Motor neuron (in vitro differentiated cells): ENCODE measurements at places on chromosomes 3 and 15.

- no peak for ATAC-seq
Measured at GRCh38 chr3:40719660-40720287, 195.0 kb downstream of the ZNF621 start.

DNA sequence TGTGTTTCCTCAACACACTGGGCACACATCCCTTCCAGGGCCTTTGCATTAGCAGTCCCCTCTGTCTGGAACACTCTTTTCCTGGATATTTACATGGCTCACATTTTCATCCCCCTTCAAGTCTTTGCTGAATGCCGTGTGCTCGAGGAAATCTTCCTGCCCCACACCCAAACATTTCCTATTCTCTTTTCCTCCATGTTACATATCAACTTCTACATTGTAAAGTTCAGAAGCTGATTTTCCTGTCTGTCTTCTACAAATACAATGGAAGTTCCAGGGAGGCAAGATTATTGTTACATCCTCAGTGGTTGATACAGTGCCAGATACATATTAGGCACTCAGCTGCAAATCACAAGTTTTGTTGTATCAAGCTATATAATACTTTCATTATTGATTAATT, 4.1 kb downstream of the ACAD11 start:
- no peak for ATAC-seq

DNA sequence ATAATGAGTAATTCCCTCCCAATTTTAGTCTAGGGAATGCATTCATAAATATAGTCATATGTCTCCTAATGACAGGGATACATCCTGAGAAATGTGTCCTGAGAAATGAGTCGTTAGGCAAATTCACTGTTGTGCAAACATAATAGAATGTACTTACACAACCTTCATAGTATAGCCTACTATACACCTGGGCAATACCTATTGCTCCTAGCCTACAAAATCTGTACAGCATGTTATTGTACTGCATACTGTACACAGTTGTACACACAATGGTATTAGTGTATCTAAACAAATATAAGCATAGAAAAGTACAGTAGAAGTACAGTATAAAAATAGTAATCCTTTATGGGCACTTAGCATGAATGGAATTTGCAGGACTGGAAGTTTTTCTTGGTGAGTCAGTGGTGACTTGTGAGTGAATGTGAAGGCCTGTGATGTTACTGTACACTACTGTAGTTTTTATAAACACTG, 6.6 kb downstream of the DTWD1 start:
- peak; percentile 89 for ATAC-seq

GRCh38 chr3:194871864-194872668, 186.4 kb downstream of the FAM43A start:
- ATAC-seq: peak; percentile 4

- ATAC-seq: no peak
Measured at GRCh38 chr3:97684490-97684889, 80.1 kb upstream of the ARL6 start.

- ATAC-seq: no peak
Measured at GRCh38 chr3:162390891-162391290, 894.3 kb downstream of the OTOL1 start.

GRCh38 chr3:30557746-30558303, 48.6 kb upstream of the TGFBR2 start:
- no peak for ATAC-seq

GRCh38 chr3:148800414-148800813, 27.2 kb upstream of the CPB1 start:
- ATAC-seq: no peak

DNA sequence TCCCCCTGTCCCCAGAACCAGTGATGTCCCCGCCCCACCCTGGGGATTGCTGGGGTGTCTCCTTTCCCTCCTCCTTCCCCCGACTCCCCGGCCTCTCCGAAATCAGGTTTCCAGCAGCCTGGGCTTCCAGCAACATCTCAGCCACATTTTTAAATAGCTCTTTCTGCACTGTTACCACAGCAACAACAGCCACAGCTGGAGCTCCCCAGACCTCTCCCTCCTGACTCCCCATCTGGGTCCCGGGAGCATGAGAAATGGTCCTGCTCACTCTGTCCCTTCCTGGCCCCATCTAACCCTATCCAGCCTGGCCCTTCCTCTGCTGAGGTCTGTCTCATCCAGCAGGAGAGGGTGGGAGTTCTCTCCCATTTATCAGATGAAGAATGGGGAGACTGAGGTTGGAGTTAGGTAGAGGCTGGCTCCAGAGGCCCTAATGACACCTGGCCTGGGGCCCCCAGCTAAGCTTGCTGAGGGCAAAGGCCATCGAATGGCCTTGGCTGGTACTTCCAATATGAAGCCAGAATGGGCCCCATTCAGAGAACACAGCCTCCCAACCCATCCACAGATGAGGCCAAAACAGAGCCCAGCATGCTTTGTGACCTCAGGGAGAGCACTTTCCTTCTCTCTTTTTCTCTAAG, 1.5 kb downstream of the CAMK1 start:
- ATAC-seq: no peak

DNA sequence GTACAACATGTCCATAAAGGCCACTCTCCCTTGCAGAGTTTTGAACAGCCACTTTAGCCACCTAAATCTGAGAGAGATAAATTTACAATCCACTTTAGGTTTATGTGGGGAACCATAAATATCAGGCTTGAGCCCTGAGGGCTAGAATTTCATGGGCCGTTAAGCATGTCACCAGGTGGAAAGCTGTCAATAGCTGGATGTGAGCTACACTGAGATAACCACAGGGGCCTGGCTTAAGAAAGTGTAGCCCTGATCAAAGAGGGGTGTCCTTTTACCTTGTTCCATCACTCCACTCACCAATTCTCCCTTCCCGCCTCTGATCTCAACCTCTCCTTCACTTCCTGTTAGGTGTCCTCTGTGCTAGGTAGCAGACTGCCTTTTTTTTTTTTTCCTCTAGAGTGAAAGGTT, 172.8 kb upstream of the ICE2 start:
- peak; percentile 18 for ATAC-seq

DNA sequence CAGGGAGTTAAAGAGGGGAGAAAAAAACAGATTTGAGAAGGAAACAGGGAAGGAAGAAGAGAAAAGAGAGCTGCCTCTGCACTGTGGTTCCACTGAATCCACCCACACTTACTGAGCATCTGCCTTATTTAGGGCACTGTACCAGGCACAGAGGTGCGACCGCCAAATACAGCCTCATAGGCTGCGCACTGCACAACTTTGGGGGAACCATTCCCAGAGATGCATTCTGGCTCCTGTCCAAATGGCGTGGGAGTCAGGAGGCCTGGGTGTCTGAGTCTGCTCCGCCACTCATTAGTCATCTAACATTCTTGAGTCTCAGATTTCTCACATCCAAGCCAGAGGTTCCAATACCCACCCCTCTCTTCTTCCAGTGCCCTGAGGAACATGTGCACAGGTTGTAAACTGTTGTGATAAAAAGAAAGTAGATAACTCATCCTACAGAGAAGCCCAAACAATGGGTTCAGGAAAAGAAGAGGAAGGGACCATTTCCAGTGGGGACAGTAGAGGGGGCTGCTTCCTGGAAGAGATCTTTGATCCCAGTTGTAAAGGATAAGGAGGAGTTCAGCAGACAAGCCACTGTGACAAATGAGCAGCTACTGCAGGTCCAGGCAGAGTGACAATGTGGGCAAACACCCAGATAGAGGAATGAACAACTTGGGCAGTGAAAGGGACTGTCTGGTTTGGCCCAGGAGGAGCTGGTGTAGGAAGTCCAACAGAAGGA, 254.6 kb downstream of the UACA start:
- ATAC-seq: peak; percentile 12

- ATAC-seq: no peak
Measured at GRCh38 chr3:196967412-196968232, 1.0 kb downstream of the PIGZ start.

DNA sequence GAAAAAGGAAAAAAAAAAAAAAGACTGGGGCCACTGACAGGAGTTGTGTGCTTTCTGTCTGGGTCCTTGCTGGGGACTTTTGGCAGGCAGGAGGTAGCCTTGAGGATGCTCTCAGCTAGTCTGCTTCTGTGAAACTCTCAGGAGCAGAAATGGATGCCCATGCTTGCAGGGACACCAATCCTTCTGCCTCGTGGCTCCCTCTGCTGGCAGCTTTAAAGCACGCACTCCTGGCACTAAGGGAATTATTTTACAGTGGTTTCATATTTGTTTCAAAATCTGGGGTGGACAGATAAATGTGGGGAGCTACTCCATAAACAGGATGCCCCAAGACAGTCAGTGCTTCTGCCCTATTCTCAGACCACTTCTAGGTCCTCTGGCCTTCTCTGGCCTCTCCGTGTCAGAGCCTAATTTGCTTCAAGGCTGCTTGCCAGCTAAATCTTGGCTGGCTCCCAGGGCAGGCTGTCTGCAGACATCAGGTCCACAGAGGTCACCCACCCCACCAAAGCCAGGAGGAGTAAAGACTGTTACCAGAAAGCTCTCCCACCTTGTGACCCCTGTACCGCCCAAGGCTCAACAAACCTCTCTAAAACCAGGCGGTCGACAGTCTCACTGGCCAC, 17.1 kb downstream of the TRAIP start:
- peak; percentile 95 for ATAC-seq

- no peak for ATAC-seq
Measured at GRCh38 chr3:142213298-142213697, 12.1 kb downstream of the GK5 start.

GRCh38 chr3:97935842-97936241, 36.4 kb downstream of the RIOX2 start:
- no peak for ATAC-seq

DNA sequence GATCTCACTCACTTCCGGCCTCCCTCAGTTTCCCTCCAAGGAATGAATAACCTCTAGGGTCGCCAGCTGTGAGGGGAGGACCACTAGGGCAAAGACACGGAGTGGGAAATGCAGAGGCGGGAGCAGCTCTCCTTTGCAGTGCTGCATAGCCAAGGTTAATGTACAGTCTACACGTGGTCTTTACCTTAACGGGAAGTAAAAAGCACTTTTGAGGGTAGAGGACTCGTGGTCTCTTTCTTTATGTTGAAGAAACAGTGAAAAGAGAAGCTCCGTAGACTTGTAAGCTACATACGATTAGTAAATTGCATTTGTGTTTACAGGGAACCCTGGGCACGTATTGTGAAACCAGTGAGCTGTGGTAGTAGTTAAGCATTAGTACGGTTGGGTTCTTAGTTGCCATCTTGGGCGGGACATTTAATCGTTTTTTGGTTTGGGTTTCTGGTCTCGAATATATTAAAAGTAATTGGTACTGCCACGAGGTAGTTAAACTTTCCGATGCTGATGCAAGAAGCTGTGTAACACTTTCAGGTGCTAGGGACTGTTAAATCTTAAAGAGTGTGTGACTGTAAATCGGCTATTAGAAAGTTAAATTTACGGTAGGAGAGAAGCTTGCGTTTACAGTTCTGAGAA, 828 bp downstream of the U2SURP start:
- peak; percentile 4 for ATAC-seq

DNA sequence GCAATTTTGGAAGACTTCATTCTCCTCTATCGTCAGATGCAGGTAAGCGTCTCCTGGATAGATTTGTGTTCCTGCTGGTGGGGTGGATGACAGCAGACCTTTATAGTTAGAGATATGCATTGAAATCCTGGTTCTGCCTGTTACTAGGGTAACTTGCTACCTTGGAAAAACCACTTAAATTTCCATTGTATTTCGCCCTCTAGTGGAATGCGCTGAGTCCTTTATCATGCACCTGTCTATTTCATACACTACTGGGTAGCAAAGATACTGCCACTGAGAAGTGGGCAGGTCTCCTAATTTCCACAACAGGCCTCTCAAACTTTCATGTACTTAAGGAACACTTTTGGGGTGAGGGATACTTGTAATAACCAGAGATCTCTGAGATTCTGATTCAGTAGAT, 209.5 kb upstream of the SUCLG2 start:
- no peak for ATAC-seq

DNA sequence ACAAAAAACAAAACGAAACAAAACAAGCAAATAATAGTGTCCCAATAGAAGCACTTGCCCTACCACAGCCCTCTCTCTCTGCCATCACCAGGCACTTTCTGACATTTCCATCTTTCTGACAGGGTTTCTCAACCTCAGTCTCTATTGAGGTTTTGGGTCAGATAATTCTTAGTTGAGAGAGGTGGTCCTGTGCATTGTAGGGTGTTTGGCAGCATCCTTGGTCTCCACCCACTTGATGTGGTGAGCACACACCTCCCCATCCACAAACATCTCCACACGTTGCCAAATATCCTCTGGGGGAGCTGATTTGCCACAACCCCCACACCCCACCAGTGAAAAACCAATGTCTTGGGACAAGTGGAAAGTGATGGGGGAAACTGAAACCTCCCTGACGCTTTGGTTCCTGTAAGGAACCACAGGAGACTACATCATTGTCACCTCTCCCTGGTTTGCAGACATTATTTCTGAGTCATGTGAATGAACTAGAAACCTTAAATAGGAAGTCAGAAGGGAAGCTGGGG, 733.7 kb upstream of the CFAP20DC start:
- ATAC-seq: no peak

GRCh38 chr3:73449774-73450173, 175.0 kb downstream of the PDZRN3 start:
- ATAC-seq: no peak

GRCh38 chr3:11434017-11434526, 161.9 kb downstream of the ATG7 start:
- ATAC-seq: no peak

GRCh38 chr15:71447328-71448250, 332.3 kb downstream of the THSD4 start:
- no peak for ATAC-seq

DNA sequence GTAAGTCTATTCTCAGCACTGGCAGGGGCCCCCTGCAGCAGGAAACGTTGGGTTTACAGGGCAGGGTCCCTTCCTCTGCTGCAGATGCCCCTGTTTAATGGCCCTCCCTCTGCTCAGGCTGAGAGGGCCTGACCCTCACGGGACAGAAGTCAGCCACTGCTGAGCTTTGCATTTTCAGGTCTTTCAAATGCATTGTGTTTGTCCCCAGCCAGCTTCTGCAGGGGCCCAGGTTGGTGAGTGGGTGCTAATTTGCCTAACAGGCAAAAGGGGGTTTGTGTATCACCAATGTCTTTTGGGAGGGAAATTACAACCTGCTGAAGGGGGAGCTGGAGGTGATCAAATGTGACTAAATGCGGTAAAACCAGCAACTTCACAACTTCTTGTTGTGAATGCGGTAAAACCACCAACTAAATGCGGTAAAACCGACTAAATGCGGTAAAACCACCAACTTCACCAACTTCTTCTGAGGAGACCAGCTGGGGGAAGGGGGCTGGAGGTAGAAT, 44.8 kb upstream of the UBE2E1 start:
- ATAC-seq: no peak

- ATAC-seq: peak; percentile 55
Measured at GRCh38 chr15:52798529-52799101, 8.5 kb upstream of the ONECUT1 start.
